CD4-positive, CD25-positive, alpha-beta regulatory T cell (primary cell): ENCODE measurements at places on chromosomes 3 and 15. TPM values are rescaled to one million over a fixed set of nuclear protein-coding genes. Genes with fewer than 3 reads are reported as not detected.

DNA sequence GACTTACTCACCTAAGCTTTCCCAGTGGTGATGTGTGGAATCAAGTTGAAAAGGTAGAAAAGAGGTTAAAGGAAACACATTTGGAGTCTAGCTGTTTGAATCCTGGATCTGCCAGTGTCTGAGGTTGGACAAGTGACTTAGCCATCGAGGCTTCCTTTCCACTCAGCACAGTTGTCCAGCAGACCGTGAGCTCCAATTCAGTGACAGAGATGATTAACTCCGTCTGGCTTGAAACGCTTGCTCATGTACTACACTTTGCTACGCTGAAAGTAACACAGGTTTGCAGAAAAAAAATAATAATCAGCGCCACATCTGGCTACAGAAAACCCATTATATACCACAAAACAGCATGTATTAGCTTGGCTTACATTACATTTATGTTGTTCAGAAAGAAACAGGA is 364.9 kb upstream of the MCTP2 start:
- no peak for DNase-seq

DNA sequence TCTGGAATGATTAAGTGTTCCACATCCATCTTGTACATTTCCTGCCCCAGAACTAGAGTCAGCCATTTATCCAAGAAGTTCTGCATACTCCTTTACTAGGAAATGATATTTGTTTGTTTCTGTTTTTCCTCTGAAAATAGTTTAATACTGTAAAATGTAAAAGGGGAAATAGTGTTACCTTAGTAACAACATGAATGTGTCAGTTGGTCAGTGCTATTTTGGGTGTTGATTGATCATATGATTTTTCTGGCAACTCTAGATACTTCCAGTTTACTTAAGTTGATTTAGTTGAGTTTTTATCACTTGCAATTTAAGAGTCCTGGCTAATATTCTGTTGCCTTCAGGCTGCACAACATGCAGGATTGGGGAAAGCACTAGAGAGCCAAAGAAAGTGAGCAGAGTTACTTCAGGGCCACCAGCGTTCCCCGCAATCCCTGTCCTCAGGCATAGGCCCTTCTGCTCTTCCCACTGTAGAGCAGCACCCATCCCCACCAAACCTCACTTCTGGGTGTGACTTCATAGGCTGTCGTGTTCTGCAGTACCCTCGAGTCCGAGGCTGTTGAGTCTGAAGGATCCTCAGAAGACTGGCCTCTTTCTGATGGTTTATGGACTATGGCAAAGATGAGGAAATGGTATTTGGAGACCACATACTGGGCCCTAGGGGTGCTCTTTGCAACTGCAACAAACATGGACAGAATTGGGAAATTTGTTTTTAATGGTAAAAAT is 69.0 kb downstream of the CHD2 start:
- DNase-seq, result no peak

Gene ACOX2
- polyA plus RNA-seq, result not detected

Gene GOLGA6A
- polyA plus RNA-seq, result not detected
